ENCODE measurements at places on chromosomes 7 and 10. TPM values are rescaled to one million over a fixed set of nuclear protein-coding genes. Genes with fewer than 3 reads are reported as not detected.

Gene COL1A2
- total RNA-seq: 237 TPM

Gene SLC13A1
- not detected for total RNA-seq

Gene RAB19
- total RNA-seq: 3.5 TPM

Gene CALY
- total RNA-seq: not detected

Gene DRGX
- total RNA-seq: not detected

Gene PDSS1
- 6.9 TPM for total RNA-seq

Gene IFIT3
- 12.8 TPM for total RNA-seq

Gene STEAP1B
- total RNA-seq: 2.0 TPM

Gene MYH16
- 0.05 TPM for total RNA-seq

Gene DPYSL4
- 0.94 TPM for total RNA-seq

Gene LIPM
- total RNA-seq: not detected

Gene VPS50
- 56.6 TPM for total RNA-seq

Gene LEP
- not detected for total RNA-seq

Gene NAT16
- total RNA-seq: not detected

DNA sequence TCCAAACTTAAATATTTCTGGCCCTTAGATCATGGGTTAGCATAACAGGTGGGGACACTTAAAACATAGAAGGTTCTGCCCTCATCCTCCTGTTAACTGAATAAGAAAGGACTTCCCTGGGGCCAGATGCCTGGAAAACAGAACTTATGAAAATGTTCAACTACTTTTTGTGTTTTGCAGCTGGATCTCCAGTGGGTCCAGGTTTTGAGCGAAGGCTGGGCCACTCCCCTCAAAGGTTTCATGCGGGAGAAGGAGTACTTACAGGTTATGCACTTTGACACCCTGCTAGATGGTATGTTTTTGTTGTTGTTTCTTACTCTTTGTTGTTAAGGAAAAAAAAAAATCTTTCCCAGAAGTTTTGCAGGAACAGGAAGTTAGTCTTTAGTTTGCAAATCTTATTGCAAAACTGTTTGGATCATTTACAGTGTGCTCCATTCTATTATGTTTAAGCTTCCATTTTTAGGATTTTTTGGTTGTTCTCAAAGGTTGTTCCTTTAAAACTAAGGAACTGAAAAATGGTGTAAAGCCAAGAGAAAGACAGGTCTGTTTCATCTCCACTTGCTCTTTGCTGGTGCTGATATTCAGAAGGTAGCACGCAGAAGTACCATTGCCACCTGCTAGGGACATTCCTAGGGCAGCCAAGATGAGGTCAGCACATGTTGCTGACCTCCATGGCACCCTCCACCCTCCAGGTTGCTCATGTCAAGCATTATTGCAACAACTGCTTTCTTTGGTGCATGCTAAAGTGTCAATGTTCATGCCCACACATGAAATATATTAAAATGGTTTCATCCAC is 56.1 kb downstream of the PAPSS2 start:
- DNase-seq: no peak

GRCh38 chr7:129952086-129952652 is 591 bp downstream of the UBE2H start:
- DNase-seq: no peak

DNA sequence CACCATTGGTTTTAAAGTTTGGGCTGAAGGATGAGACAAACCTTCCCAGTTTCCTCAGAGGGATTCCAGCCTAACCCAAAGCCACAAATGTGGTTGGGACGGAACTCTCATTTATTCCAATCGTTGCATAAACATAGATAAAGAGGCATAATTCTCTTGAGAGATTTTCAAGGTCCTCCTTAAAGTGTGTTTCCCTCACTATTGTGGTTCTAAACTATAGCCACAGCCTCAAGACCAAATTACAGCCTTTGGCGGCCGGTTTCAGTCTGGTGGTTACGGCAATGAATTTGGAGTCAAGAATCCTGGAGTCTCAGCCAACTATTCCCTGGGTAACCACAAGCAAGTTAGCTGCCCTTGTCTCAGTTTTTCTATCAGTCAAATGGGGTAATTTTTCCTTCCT is 42.6 kb downstream of the SEM1 start:
- DNase-seq: peak; percentile 66

GRCh38 chr7:84142726-84143125 is 51.9 kb downstream of the SEMA3A start:
- DNase-seq: no peak

DNA sequence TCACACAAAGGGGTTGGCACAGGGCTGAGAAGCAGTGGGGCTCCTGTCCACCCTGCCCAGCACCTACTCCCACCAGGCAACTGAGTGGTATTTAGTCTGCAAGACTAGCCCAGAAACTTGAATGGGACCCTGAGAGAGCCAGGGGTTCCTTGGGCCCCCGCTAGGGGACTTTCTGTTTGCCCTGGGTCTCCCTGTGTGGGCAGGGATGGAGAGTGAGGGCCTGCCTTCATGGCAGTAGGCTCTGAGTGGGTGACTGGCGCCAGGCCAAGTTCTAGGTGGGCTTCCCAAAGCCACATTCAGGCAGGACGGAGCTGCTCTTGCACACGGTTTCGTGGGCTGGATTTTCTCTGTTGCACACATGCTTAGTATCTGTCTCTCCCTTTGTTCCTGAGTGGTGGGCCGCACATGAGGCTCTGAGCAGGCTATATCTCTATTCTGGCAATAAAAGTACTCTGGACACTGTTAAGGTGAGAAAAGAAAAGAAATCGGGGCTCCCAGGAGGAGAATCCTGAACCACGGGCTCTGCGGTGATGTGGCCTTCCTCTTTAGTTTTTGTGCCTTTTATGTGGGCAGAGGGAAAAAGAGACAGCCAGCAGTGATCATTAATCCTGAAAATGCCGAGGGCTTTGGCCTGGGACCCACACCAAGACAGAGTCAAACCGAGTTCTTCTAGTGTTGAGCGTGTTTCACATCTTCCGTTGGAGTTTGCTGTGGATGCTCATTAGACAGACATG is 26.9 kb downstream of the IL2RA start:
- DNase-seq: no peak

DNA sequence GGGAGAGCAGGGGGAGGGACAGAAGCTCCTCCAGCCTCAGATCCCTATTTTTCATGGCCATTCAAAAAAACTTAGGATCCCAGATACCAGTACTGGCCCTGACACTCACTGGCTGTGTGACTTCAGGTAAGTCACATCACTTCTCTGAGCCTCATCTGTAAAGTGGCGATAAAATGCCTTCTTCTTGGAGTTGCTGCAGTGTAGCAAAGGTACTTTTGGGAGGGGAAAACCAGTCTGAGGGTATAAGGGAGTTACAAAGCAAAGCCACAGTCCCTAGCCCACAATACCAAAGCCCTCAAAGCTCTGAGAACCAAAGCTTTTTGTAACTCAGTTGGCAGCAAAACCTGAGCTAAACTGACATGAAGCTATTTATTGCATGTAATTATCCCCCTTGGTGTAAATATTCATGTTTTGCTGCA is 43.4 kb upstream of the COL13A1 start:
- no peak for DNase-seq

DNA sequence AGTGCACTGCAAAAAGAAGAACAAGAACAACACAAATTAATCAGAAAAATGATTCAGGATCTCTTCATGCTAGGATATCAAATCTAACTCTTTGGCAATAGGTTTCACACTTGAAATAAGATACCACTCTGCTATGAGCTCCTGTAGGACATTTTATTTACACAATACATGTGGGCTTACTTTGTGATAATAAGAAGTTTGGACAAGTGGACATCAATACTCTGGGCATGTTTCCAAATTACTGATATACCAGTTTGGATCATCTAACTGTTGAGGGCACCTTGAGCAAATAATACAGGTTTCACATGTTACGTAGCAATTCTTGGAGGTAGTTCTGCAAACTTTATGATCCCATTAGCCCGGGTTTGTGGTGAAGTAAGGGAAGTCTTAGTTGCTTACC is 59.8 kb downstream of the CPVL start:
- no peak for DNase-seq

DNA sequence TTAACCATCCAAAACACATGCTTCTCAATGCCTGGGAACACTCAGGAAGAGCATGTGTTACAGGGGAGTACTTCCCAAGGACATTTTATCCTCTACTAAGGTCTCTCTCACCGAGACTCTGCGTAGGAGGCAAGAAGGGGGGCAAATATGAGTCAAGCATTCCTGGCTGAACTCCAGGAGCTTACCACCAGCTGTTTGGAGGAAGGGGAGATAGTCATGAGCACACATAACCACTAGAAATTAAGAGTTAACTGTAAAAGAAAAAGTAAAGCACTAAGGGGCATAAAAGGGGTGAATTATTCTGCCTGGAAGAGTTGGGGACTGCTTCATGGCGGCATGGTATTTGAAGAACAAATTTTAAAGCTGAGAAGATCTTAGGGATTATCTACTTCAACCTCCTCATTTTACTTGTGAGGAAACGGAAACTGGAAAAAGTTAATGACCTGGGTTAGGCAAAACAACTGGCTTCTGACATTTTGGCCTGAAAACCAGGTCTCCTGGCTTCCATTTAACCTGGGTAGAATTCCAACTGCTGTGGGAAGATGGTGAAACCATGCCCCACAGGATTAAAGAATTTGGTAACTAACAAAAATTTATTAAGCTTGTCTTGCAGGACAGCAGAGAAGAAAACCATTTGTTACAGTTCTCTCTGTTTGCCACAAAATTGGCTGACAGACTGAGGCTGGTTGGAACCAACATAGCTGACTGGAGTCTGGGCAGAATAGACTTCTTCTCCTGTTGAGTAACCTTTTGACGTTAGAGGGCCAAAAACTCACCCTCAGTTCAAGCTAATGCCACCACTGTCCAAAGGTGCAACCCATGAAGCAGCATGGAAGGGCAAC is 85.5 kb downstream of the SLC25A13 start:
- peak; percentile 95 for DNase-seq

GRCh38 chr10:112913255-112913654 is 36.8 kb upstream of the TCF7L2 start:
- no peak for DNase-seq

GRCh38 chr10:121158988-121159579 is 307.9 kb downstream of the WDR11 start:
- peak; percentile 84 for DNase-seq

GRCh38 chr10:35425595-35425994 is 89.3 kb downstream of the CCNY start:
- peak; percentile 52 for DNase-seq

GRCh38 chr10:24133835-24134234 is 75.1 kb upstream of the KIAA1217 start:
- DNase-seq: peak; percentile 19

DNA sequence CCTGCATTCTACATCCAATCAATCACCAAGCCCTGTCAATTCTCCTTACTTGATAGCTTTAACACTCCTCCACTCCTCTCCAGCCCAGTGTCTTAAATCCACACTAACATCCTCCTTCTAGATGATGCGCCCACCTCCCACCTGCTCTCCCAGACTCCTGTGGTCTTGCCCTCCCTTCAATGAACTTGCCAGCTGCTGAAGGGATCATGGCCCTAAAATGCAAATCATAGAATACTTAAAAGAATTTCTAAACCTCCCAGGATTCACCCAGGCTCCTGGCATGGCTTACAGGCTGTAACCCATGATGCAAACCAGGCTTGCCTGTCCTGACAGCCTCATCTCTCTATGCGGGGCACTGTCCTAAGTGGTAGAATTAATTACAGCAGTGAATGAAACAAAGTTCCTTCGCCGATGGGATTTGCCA is 43.6 kb downstream of the SYPL1 start:
- DNase-seq: no peak

GRCh38 chr10:97412891-97413304 is 11.8 kb upstream of the RRP12 start:
- DNase-seq: peak; percentile 74

- no peak for DNase-seq
These were observed 49.1 kb downstream of the SHH start for GRCh38 chr7:155763122-155763521.

- DNase-seq: no peak
These were observed 67.5 kb upstream of the TES start for GRCh38 chr7:116142850-116143249.

- no peak for DNase-seq
These were observed 50.8 kb upstream of the EGFR start for GRCh38 chr7:54968018-54968417.

- no peak for DNase-seq
These were observed 31.2 kb downstream of the JAKMIP3 start for GRCh38 chr10:132096863-132097478.

DNA sequence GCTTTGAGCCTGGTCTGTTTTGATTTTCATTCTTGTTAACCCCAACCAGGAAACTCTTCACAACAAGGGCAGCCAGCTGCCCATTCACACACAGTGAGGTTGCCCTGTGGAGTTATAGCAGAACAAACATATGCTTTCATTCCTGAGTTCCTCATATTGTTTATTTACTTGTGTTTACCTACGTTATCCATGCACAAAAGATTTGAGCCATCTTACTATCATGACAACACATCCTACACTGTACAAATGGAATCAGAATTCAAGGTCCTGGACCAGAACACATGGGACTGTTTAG is 21.7 kb upstream of the BMPER start:
- no peak for DNase-seq

DNA sequence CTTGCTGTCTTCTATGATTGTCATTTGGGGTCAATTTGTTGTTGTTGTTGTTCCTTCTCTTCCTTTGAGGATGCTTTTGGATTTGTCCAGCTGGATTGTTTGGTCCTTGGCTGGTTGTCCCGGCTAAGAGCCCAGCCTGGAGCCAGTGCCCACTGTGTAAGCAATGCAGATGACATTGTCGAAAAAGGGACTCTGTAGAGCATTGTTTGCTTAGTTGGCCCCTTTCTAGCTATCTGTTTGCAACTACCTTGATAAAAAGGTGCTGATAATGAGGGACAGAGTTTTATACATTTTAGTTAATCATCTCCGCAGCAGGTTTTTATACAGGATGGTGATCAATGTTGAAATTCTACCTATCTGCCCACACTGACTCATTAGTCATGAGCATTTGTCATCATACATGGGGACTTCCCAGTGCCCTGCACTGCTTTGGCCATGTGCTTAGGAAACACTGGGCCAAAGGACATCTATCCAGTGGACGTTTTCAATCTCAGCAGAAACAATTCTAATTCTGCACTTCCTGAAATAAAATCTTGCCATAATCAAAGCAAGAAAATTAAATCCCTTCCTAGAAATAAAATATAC is 311.9 kb downstream of the GRM8 start:
- DNase-seq: peak; percentile 84

- no peak for DNase-seq
These were observed 3.2 kb downstream of the BEND7 start for GRCh38 chr10:13525663-13526062.

- no peak for DNase-seq
These were observed 314.4 kb downstream of the PTPRN2 start for GRCh38 chr7:158273138-158273651.

- no peak for DNase-seq
These were observed 425.1 kb upstream of the NPVF start for GRCh38 chr7:25653384-25653783.

DNA sequence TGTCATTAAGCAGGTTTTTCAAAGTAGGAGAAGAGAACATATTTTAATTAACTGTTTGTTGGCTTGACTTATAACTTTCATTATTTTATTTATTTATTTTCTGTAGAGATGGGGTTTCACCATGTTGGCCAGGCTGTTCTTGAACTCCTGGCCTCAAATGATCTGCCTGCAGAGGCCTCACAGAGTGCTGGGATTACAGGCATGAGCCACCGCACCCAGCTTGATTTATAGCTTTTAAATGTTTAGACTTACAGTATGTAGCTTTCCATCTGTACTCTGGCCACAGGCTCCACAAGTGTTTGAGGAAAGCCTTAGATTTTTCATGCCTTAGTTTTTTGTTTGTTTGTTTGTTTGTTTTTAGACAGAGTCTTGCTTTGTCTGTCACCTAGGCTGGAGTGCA is 72.7 kb upstream of the IFRD1 start:
- DNase-seq: no peak

Measured in renal cortical epithelial cell (primary cell).